ENCODE measurements at places on chromosomes 11 and 22.

DNA sequence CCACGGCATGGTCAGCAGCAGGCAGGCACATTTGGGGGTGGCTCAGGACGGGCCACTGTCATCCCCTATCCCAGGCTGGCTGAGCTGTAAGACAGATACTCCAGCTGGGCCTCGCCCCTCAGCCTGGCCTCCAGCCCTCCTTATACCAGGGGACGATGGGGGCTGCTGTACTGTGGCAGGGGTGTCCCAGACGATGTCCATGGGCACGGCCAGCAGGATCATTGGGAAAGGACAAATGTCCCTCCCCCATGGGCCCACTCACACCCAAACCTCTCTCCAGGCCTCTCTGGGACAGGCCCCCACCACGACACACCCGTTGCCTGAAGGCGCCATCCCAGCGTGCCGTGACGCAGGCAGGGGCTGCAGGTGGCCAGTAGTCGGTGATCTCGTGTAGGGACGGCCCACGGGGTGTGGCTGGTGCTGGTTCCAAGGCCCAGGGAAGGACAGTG, 1.5 kb upstream of the IL17REL start:
- no peak for DNase-seq

- DNase-seq = no peak
These were observed 2.3 kb upstream of the MALAT1 start for GRCh38 chr11:65496304-65497140.

DNA sequence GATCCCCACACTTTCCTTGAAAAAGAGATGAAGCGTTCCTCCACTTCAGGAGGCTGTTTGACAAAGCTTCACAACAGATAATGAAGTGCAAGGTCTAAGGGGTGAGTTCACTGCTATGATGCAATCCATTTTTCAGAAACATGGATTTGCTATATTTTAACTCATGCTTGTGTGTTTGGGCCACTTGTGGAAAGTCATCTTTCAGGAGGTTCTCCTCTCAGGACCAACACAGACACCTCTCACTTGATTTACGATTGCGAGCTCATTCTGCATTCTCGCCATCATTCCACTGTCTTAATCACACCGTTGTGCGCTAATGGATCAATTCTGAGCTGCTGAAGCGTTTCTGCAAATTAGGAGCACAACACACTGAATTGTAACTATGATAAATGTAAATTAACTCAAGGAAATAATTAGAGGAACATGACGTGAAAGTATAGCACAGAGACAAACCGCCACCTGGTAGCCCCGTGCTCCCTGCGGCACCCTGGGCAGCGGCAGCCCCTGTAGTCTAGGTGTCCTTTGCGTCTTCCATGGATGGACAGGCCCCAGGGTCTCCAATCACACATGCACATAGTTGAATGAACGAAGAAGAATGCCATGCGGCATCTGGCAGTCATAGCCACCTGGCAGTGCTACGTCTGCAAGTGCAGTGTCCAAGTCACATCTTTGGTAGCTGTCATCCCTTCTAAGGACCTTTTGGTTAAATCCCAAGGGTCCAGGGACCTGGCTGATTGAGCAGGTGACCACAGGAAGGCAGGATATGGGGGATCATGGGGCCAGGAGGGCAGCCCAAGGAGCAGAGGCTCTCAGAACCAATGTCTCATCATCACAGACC, 28.1 kb upstream of the RTL6 start:
- DNase-seq = no peak

- no peak for DNase-seq
These were observed 33.9 kb downstream of the TSPAN4 start for GRCh38 chr11:876545-876944.

DNA sequence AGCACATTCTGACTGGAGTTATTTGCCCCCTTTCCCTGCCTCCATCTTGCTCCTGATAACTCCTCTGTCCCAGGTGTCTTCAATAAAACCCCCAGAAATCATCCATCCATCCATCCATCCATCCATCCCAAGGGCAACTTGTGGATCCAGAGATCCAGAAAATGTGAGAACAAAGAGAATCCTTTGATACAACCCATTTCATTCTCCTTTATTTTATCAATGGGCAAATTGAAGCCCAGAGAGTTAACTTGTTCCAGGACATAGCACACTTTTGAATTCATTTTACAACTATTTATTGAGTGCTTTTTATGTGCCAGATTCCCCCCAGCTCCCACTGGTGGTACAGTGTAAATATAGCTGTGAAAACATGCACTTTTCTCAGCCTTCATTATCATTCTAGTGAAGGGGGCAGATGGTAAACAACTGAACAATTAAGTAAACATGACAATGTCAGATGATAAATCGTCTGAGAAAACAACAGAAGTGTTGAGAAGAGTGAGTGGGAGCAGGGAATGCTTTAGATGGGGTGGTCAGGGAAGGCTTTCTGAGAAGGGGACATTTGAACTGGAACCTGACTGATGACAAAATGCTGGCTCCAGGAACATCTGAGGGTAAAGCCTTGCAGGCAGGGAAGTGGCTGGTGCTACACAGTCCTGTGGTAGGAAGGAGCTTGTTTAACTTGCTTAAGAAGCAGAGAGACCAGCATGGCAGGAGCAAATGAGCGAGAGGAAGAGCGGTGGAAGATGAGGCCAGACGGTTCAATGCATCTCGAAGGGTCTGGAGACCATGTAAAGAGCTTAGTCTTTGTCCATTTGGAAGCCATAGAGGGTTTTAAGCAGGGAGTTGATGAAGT, 80.0 kb upstream of the TIMP3 start:
- no peak for DNase-seq

DNA sequence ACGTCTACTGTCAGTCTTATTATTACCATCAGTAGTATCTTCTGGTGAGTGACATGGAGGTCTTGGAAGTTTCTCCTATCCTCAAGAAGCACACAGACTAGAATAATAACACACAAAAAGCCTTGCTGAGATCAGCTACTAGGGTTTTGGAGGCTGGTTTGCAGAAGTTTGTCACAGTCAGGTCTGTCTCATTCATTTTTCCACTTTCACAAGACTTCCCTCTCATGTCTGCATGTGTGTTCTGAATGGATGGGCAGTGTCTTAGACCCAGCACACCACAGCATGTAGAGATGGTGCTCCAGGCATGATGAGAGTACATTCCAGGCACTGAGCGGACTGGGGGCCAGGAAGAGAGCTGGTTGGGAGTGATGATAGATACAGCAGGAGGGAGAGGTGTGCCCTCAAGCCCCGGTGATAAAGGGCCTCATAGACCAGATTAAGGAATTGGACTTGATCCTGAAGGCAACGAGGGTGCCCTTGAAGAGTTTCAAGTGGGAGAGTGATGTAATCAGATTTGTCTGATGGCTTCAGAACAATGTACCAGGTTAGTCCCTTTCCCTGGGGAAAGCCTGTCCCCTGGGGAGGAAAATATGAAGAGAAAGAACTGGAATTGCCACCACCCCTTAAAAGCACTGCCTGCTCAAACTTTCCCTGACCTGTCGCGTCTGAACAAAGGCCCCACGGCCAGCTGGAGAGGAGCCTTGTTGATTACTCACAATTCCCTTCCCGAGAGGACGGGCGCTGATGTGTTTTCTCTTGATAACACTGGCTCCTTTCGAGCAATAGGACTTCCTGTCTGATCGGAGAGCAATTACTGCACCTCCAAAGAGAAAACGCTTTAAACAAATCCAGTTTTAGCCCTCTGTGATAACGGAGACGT, 45.1 kb upstream of the LMO2 start:
- DNase-seq = no peak

DNA sequence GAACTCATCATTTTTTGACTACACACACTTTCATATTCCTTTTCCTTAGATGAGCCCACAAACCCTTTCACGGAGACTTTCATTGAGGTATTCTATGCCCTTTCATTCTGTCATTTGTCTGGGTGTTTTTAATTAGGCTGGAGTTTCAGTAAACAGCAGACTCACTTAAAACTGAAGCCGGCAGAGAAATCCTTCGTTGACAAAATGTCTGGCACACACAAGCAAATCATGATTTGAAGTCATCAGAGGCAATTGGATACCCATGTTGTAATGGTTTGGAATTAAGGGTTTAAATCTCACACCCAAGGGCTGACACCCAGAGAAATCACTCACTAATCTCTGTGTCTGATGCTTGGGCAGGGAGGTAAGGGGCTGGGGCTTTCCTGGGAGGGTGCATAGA, 127.1 kb downstream of the EHF start:
- no peak for DNase-seq

DNA sequence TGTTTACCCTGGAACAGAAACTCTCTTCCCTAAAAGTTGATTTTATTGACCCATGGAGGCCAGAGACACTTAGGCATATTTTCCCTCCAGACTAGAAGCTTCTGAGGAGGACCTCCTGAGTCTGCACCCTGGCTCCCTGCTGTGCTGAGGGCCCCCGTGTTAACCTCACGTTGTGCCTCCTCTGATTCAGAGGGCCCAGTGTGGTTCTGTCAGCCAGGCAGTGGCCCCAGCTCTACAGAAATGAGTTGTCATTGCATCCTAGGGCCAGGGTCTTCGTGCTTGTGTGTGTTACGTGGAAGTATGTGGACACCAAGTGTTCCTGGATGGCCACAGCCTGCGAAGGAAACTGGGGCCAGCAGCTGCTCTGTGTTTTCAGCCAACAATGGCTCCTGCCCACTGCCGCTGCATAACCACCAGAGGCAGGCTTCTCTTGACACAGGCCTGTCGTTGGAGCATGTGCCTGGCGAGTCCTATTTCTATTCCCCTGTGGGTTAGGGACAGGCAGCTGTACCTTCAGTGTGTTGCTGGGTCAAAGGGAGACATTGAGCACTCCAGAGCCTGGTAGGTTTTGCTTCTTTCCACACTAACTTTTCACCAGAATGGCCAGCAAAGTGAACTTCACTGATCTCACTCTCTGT, 44.5 kb downstream of the MED15 start:
- no peak for DNase-seq

GRCh38 chr11:118524356-118524755, 2.9 kb upstream of the TTC36 start:
- DNase-seq = no peak
